ENCODE measurements at places on chromosomes 5 and 9.

DNA sequence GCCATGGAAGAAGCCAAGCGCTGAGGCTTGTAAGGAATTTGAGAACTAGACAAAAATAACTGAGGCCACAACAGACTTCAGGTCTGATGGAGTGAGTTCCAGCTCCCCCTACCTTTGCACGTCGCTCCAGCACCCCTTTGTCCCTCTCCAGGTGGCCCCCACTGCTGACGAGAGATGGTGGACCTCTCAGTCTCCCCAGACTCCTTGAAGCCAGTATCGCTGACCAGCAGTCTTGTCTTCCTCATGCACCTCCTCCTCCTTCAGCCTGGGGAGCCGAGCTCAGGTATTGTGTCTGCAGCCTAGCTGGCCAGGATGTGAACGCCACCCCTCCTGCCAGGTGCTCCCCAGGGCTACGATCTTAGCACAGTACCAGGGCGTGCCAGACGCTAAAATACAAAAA, 5.2 kb downstream of the BTNL9 start:
- no peak overlapping the region for H3K4me3 ChIP-seq
- H3K4me1 ChIP-seq, result peaks cover 1% of the 10 kb centered on the region
- H3K27me3 ChIP-seq, result peaks cover 16% of the 10 kb centered on the region

DNA sequence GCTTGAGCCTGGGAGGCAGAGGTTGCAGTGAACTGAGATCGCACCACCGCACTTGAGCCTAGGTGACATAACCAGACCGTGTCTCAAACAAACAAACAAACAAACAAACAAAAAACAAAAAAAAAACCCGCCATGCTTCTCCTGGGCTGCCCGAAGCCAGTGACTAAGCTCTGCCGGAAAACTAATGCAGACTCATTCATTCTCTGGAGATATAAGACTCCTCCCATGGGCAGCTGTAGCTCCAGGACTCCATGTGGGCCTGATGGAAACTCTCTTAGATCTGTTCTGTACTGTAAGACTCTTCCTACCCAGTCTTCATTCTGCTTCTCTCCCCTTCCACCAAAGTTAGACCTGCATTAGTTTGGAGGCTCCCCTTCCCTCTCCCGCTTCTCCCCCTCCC, 11.1 kb downstream of the GLDC start:
- DNase-seq, result no peak
- H3K36me3 ChIP-seq, result no peaks in the 10 kb centered on the region
- peaks cover 9% of the 10 kb centered on the region for H3K4me1 ChIP-seq

DNA sequence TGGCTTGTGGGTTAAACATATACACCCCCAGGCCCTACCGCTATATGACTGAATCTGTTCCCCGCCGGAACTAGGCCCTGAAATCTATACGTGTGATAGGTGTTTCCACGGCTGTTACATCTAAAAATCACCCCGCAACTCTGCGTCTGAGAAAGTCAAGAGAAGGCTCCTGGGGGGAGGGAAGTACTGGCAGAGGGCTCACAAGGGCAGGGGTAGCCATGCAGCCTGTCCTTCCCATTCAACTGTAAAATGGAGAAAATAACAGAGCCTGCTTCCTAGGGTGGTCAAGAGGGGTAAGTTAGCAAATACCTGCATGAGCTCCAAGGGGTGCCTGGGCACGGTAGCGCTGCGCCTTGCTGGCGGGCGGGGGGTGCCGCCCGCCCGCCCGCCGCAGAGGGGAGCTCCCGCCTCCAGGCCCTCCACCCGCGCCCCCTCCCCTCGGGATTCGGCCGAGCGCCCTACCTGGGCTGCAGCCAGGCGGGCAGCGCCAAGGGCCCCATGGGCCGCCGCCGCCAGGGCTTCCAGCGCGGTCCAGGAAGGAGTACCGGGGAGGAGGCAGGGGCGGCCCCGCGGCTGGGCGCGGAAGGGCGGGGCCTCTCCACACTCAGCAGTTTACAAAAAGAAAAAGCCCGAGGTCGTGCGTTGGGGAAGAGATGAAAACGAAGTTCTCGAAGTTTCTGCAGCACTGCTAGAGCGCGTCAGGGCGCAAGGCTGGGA, at the start of gene HACD4:
Gene HACD4, minus strand, starts transcription at position 550 of the 717 bp plus-strand sequence. Its CDS starts 50 bp downstream, at position 500.
- H3K27me3 ChIP-seq, result no peaks in the 10 kb centered on the region
- peak; percentile 64 for DNase-seq

DNA sequence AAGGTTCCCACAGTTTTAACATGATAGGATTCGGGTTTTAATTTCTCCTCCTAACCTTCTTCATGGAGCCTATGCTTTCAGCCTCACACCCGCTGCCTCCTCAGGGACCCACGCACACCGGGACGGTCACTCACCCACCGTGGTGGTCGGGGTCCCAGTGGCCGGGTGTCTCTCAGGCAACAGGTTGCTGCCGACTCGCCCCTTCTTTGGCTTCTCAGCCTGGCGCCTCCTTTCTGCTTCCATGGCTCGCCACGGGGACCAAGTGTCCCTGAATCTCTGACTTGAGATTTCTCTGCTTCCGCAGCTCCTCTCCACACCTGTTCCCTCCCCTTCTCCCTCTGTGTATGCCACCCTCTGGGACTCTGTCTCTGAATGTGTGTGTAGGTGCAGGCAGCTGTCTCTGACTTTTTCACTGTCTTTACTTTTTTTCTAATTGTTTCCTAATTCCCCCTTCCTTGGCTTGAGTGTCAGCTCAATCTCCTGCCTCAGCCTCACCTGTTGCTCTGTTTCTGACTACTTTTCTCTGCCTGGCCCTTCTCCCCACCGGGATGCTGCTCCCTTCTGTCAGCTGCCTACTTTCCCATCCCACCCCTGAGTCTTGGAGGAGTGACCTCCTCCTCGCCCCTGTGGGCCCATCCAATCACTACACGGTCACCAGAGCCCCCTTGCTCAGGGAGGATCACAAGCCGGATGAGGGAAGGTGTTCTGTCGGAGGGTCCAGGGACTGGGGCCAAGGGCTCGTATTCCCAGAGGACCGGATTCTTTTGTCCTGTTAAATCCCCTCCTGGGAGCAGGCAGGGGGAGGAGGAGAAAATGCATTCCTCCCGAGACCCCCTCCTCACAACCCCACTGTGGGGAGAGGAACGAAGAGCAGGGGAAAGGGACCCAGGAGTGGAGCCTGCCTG, at the start of gene PROP1:
Gene PROP1, minus strand, starts transcription at position 552 of the 905 bp plus-strand sequence. Its CDS starts 309 bp downstream, at position 243.
- H3K4me1 ChIP-seq, result no peaks in the 10 kb centered on the region
- H3K4me3 ChIP-seq, result no peak within 1 kb of the TSS
- H3K36me3 ChIP-seq, result no peaks in the 10 kb centered on the region
- no peak for DNase-seq
- H3K27me3 ChIP-seq, result peaks cover 5% of the 10 kb centered on the region

DNA sequence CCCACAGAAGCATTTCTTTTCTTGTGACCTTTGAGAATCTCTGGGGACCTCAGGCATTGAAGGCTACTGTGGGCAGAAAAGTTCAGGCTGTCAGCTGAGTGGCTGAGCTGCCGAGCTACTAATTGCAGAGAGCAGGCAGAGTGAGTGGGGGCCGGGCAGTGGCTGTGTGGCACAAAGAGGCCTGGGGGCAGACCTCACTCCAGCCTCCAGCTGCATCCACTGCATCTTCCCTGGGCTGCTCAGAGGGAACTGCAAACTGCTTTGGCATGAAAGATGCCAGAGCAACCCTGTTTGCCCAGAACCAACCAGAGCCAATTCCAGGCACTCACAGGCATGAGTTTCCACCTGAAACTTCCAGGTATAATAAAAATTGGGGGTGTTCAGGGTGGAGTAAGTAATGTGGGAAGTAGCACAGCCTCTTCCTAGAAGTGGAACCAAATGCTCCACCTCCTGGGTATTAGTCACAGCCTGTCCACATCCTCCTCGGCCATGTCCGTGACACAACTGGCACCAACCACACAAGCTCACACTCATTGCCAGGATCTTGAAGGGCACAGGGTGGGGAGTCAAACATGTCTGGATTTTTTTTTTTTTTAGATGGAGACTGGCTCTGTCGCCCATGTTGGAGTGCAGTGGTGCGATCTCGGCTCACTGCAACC, 548.9 kb downstream of the BNC2 start:
- no peaks in the 10 kb centered on the region for H3K27me3 ChIP-seq
- H3K36me3 ChIP-seq, result no peaks in the 10 kb centered on the region
- H3K4me1 ChIP-seq, result no peaks in the 10 kb centered on the region
- no peak for DNase-seq

DNA sequence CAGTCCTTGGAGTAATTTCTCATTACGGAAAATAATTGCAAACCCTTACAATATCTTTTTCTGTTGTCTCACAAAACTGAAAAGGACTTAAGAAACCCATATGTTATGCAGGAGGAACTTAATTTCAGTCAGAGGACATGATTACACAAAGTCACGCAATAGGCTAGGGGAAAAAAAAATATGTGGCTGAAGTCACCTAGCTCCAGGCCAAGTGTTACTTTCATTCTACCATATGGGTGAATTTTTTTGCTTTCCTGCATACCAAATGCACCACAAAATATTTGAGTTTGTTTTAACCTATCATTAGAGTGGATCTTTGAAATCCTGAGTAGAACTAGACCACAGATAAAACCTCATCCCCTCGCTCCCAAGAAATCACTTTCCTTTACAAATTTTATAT, 523.5 kb downstream of the CAAP1 start:
- H3K36me3 ChIP-seq, result no peaks in the 10 kb centered on the region
- no peaks in the 10 kb centered on the region for H3K4me1 ChIP-seq
- H3K4me3 ChIP-seq, result no peak overlapping the region
- no peak for DNase-seq

DNA sequence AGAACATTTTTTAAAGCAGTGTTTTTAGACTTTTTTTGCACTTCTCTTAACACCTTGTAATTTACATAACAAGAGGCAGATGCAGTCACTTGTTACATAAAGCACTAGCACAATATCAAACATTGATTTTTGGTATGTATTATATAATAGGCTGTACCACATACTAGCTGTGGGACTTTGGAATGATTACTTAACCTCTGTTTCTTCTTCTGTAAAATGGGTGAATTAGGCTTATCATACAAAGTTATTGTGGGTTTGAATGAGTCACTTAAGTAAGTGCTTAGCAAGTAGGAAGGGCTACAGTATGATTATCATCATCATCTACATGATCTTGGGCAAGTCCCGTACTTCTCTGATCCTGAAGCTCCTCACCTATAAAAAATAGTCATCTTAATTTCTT, 2.1 kb downstream of the FAM81B start:
- no peaks in the 10 kb centered on the region for H3K27me3 ChIP-seq

- peak overlapping the region; percentile 99 for H3K27ac ChIP-seq
- no peak for DNase-seq
- no peaks in the 10 kb centered on the region for H3K36me3 ChIP-seq
- H3K4me1 ChIP-seq, result peaks cover 87% of the 10 kb centered on the region
Observed at GRCh38 chr5:134092875-134093274, 21.6 kb upstream of the TCF7 start.

DNA sequence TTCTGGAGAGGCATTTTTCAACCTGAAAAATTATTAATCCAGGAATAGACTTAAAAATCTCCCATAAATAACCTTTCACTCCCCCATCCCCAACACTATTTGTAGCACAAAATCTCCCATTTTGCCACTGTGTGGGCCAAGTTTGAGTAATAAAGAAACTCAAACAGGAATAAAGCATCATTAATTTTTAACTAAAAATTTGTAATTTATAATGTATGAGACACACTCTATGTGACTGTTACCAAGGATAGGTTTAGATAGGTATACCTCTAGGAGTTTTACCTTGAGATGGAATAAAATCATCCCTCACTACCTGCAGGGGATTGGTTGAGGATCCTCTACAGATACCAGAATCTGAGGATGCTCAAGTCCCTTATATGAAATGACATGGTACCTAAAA, 30.1 kb downstream of the CHD1 start:
- H3K4me3 ChIP-seq, result no peak overlapping the region
- no peaks in the 10 kb centered on the region for H3K27me3 ChIP-seq
- H3K4me1 ChIP-seq, result peaks cover 5% of the 10 kb centered on the region

DNA sequence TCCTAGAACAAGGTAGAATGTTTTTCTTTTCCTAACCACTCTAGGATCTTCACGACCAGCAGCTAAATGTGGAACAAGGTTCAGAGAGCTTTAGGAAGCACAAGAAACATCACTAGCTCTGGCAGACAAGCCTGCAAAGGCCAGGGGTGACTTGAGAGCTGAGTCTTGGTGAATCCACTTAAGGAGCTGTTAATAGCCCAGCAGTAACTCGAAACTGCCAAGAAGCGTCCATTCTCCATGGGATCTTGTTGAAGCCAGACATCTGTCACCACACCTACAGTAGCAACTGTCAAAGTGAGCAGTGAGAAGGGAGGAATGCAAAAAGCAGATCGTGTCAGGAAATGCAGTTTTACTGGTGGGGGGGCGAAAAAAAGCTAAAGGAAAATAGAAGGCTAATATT, 87.2 kb downstream of the ATPSCKMT start:
- H3K36me3 ChIP-seq, result peaks cover 5% of the 10 kb centered on the region
- no peaks in the 10 kb centered on the region for H3K4me1 ChIP-seq
- no peak overlapping the region for H3K27ac ChIP-seq
- peaks cover 9% of the 10 kb centered on the region for H3K27me3 ChIP-seq
- H3K4me3 ChIP-seq, result no peak overlapping the region

GRCh38 chr5:112656451-112656850, 81.2 kb upstream of the APC start:
- peaks cover 30% of the 10 kb centered on the region for H3K27me3 ChIP-seq
- H3K4me1 ChIP-seq, result no peaks in the 10 kb centered on the region

DNA sequence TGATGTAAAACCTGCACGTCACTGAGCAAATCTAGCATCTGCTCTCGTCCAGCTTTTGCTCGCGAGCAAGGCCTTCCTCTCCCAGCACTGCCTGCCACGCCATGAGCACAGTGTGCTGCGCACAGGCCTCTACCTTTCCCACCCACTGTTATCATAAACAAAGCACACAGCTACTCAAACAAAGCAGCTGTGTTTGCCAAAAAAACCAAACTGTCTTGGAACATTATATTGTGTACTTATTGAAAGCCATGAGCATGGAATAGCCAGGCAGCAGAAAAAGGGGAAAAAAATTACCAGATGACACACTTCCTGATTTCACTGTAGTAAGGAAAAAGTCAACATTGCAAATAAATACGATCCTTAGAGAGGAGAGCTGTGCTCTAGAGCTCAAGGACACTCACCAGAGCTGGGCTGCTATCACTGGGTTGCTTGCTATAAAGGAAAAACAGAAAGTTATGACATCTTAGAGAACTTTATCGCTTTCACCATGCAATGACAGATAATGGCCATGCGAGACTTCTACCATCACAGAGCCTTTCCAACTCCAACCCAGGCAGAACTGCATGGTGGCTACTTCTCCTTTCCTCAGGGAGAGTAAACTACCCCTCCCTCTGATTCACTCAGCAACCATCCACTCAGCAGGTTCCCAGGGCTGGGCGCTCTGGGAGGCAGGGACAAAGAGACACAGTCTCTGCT, 69.6 kb downstream of the EPB41L4B start:
- no peak overlapping the region for H3K27ac ChIP-seq
- no peaks in the 10 kb centered on the region for H3K36me3 ChIP-seq
- no peaks in the 10 kb centered on the region for H3K4me1 ChIP-seq
- no peak overlapping the region for H3K4me3 ChIP-seq

GRCh38 chr5:91070761-91071550, 312.2 kb downstream of the ARRDC3 start:
- no peaks in the 10 kb centered on the region for H3K4me1 ChIP-seq
- H3K36me3 ChIP-seq, result no peaks in the 10 kb centered on the region
- no peak overlapping the region for H3K27ac ChIP-seq
- no peak overlapping the region for H3K4me3 ChIP-seq
- no peak for DNase-seq
- peaks cover 14% of the 10 kb centered on the region for H3K27me3 ChIP-seq
